ENCODE measurements at places on chromosomes 7 and 10.
A peak's percentile ranks its signal among the peaks of the same experiment; 100 is the strongest.

DNA sequence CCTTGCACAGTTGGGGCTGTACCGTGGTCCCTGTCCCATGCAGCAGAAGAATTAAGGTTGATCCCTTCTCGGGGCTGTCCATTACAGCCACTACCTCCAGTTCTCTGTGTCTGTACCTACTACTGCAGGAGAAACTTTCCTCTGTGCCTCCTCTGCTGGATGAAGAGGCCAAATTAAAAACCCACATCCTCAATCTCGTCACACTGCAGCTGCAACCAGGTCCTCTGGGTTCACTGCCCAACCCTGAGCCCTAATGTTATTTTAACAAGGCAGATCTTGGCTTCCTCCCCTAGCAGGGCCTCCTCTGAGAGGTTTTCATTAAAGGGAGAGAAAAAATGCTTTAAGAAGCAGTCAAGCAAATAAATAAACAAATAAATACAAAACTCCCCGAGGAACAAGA is 66.6 kb downstream of the PLXNA4 start:
- DNase-seq: no peak

GRCh38 chr7:69617364-69617763 is 19.1 kb downstream of the AUTS2 start:
- DNase-seq: no peak

GRCh38 chr10:43049081-43049551 is 27.8 kb upstream of the RET start:
- DNase-seq: no peak

GRCh38 chr7:115682507-115682906 is 348.1 kb downstream of the TFEC start:
- no peak for DNase-seq

- DNase-seq: no peak
These were observed 169.0 kb upstream of the KIAA1217 start for GRCh38 chr10:24039897-24040296.

GRCh38 chr7:114787556-114787955 is 134.3 kb upstream of the MDFIC start:
- no peak for DNase-seq

- no peak for DNase-seq
These were observed 50.2 kb downstream of the GRID1 start for GRCh38 chr10:86316274-86316835.

GRCh38 chr10:16423599-16423998 is 13.2 kb upstream of the PTER start:
- no peak for DNase-seq

GRCh38 chr7:75639071-75639885 is 99.5 kb downstream of the HIP1 start:
- DNase-seq: peak; percentile 78

GRCh38 chr10:14658331-14659127 is 116.2 kb downstream of the FAM107B start:
- DNase-seq: peak; percentile 40

- no peak for DNase-seq
These were observed 1.5 kb downstream of the PCLO start for GRCh38 chr7:83161186-83161585.

- no peak for DNase-seq
These were observed 72.3 kb downstream of the ELMO1 start for GRCh38 chr7:37376386-37376785.

DNA sequence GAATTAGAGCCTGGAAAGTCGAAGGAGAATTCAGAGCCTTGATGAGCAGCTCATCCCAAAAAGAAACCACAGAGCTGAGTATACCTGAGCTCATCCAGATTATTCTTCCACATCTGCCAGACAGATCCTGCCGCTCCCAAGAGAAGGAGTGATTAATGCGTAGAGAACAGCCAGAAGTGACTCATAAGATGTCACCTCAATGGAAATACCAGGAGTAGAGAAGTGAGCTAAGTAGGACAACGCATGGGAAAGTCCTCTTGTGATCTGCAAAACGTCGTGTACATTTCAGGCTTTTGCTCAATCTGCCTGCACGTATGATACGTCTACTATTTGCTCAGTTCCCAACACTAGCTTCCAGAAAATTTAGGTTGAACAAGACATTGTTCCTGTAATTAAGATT is 230.5 kb upstream of the AUTS2 start:
- peak; percentile 11 for DNase-seq

DNA sequence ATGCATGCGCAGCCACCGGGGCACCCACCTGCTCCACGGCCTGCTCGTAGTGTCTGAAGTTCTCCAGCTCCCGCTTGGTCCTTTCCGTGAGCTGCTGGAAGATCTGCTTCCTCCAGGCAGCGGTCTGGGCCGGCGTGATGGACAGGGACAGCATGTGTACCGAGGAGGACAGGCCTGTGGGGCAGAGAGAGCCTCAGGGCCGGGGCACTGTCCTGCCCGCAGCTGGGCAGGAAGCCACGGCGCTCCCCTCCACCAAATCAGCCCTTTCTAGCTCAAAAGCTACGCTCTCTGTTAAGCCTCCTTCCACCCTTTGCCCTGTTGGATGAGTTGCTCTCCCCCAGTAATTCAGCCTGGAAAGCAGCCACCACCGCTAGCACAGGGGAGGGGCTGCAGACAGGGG is 19.2 kb downstream of the TECPR1 start:
- DNase-seq: no peak

- peak; percentile 24 for DNase-seq
These were observed 15.2 kb downstream of the SND1 start for GRCh38 chr7:127667017-127667670.

GRCh38 chr7:55081068-55081467 is 62.3 kb downstream of the EGFR start:
- DNase-seq: no peak

- no peak for DNase-seq
These were observed 19.3 kb downstream of the ANKRD22 start for GRCh38 chr10:88832376-88832775.

DNA sequence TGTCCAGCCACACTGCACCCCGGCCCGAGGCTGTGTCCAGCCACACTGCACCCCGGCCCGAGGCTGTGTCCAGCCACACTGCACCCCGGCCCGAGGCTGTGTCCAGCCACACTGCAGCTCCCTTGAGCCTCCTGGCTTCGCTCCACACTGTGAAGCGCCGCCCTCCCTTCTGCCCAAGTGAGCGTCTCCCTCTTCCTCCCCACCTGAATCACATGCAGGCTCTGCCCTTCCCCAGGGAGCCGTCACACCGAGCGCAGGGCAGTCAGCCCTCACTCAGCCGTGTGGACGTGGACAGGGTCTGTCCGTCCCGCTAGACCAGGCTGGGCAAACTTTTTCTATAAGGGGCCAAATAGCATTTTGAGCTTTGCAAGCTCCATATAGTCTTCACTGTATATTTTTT is 27.6 kb downstream of the CFAP46 start:
- DNase-seq: no peak

- DNase-seq: no peak
These were observed 198.7 kb downstream of the DGKI start for GRCh38 chr7:137647905-137648565.

GRCh38 chr7:157412021-157412443 is 75.2 kb downstream of the DNAJB6 start:
- peak; percentile 78 for DNase-seq

DNA sequence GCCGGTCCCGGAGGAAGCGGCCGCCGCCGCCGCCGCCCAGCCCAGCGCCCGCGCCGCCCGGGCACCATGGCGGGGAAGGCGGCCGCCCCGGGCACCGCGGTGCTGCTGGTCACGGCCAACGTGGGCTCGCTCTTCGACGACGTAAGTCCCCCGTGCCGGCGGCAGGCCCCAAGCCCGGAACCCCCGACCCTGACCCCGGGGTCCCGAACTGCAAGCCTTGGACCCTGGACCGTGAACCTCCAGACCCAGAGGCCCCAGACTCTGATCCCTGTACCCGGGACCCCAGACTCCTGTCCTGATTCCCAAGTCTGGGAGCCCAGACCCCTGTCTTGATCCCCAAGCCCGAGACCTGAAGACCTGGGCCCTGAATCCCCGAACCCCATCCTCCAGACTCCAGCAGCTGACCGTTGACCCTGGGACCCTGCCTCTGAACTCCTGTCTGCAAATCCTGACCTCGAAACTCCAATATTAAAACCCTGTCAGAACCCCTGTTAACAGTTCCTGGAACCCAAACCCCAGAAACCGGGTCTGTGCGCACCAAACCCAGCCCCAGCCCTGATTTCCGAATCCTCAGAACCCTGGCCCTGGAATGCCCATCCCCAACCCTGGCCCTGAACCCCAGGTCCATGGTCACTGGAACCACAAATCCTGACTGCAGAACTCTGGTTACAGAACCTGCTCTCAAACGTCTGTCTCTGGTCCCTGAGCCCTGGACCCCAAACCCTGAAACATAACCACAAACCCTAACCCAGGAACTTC is 623 bp downstream of the INPP5A start:
- no peak for DNase-seq

- no peak for DNase-seq
These were observed 154.3 kb downstream of the POLR1F start for GRCh38 chr7:19554581-19554980.

DNA sequence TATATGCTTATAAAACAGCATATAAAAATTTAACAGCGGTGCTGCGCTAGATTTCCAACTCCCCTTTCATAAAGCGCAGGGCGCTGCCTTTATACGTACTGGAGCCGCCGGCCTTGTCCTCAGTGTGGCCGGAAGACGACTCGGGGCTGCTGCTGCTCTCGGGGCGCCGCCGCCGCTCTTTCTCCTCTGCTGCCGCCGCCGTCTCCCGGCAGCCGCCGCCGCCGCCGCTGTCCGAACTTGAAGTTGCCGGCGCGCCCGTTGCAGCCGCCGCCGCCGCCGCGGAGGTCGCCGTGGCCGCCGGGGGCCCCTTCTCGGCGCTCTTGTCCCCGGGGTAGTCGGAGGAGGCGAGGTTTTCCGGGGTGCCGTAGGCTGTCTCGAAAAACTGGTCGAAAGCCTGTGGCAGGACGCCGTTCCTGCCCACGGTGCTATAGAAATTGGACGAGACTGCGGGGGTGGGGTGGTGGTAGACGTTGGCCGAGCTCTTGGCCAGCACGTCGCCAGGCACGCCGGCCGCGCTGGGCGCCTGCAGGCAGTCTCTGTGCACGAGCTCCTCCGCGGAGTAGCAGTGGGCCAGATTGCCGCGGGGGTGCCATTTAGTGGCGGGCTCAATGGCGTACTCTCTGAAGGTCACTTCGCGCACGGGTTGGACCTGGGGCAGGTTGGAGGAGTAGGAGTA is 557 bp downstream of the HOXA11 start:
- DNase-seq: peak; percentile 56

GRCh38 chr7:74587435-74588126 is 69.9 kb upstream of the GTF2I start:
- DNase-seq: peak; percentile 96

DNA sequence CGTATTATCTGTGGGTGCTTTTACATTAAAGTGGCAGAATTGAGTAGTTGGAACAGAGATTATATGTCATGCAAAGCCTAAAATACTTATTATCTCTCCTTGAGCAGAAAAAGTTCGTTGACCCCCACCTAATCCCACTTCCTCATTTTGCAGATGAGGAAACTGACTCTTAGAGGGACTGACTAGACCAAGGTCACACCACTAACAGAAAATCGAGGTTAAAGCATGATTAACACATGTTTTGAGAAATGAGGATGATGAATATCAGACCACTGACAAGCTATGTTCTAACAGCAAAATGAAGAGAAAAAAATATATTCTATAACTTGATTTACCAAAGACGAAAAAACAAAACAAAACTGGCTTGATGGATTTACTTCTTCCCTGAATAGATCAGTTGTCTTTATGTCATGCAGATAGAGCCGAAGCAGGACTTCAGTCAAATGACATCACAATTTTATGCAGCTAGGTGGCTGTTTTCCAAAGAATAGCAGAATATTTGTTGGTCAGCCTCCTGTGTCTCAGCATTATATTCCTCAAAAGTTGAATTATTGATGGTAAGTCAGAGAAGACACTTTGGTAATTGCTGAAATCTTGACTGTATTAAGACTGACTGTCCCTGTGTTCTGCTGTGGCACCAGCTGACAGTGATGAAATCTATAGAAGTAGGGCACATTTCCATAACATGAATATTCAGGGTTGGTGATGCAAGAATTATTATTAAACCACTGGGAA is 24.2 kb upstream of the SMIM30 start:
- DNase-seq: no peak

GRCh38 chr10:93126483-93127052 is 52.9 kb downstream of the CYP26A1 start:
- no peak for DNase-seq

DNA sequence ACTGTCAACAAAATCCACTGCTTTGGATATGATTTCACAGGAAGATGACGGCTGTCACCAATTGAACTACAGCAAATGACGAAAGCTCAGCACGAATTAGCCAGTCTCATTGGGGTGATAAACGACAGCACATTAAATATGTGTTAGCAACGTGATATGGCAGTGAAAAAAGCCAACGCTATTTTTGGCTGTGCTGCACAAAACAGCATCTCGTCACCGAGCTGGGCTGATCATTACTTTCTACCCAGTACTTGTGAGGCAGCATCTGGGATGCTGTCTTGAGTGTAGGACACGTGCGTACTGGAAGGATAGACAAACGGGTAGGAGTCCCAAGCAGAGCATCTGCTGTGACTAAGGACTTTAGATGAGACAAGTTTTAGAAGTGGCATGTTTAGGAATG is 138.3 kb downstream of the EXOC4 start:
- no peak for DNase-seq

DNA sequence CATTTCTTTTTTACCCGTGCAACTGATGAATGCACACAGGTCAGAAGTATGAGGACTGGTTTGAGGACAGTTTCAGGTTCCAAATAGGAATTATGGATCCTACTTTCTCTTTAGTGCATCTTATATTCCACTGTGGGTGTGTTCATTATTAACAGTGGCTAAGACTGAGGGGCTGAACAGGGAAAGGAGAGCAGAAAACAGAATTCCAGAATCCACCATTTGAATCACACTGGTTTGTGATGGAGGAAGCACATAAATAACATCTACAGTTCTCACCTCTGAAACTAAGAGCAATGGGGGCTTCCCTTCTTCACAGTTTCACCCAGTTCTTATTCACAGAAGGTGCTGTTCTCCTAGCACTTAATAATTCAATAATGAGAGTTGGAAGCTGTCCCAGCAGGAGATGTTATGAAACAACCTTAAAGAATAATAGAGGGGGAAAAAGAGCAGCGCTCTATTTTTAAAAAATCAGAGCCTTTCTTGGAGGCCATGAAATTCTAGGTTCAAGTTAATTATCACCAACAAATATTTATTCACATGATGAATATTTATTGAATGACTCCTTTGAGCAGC is 205.1 kb downstream of the CREB5 start:
- no peak for DNase-seq

DNA sequence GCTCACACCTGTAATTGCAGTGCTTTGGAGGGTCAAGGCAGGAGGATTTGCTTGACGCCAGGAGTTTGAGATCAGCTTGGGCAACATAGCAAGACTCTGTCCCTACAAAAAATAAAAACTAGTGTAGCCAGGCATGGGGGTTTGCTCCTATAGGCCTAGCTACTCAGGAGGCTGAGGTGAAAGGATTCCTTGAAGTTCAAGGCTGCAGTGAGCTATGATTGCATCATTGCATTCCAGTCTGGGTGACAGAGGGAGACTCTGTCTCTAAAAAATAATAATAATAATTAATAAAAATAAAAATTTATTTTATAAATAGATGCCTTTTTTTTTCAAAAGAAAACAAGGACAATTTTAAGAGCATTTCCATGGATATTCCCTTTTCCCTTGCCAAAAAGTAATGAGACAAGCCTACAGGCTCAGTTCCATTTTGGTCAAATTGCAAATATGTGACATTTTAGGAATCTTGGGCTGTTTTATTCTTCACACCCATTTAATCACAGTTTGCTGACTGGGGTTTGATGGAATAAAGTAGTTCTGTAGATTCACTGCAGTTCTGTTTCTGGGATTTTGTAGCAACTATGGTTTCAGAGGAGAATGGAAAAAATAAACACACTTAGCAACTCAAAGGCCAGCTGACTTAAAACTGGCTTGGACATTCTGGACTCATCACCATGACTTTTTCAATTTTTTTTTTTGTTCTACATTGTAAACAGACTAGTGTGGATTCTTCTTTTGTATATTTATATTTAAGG is 48.4 kb upstream of the ARHGAP21 start:
- DNase-seq: peak; percentile 16

Data from GM03348 (cell line).